ENCODE measurements at places on chromosomes 11 and 22.

DNA sequence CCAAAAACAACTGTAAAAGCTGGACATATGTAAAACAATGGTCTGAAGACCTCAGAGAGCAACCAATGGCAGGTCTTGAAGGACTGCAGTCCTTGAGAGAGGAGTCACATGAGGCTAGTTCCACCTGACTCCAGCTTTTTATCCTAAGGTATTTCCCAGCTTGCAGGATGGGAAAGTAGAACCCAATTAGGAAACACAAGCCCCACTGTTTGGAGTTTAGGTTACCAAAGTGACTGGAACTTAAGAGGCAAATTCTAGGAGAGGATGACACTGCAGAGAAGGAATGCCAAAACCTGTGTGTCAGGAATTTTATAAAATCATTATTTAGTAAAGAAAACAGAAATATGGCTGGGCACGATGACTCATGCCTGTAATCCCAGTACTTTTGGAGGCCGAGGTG, 18.4 kb downstream of the OR2AT4 start:
- DNase-seq = no peak

- no peak for DNase-seq
These were observed 14.2 kb downstream of the TSPAN18 start for GRCh38 chr11:44740967-44741366.

DNA sequence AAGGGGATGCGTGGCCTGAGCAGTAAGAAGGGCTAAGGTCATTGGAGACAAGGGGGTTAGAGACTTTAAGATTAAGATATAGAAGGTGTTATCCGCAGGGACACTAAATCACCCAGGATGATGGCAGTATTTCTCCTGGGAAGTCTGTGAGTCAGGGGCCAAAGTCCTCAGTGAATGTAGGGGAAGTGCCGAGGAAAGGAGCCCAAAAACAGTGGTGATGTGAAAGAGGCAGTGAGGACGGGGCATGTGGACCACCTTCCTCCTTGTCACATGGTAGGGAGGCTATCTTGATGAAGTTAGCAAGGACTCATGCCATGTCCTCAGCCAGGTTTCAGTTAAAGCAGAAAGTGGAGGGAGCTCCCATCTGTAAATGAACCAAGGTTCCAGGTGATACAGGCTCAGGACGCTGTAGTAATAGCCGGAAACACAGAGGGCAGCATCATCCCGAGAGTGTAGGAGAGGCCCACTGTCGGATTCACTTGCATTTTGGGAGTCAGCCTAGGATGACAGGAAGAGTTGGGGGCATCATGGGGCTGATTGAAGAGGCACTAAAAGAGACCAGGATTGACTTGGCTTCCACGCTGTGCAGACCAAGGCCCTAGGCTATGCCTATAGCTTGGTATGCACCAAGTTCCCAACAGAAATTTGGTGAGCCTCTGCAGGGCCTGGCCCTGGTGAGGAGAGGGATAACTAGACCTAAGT, 33.5 kb downstream of the WEE1 start:
- DNase-seq = no peak

DNA sequence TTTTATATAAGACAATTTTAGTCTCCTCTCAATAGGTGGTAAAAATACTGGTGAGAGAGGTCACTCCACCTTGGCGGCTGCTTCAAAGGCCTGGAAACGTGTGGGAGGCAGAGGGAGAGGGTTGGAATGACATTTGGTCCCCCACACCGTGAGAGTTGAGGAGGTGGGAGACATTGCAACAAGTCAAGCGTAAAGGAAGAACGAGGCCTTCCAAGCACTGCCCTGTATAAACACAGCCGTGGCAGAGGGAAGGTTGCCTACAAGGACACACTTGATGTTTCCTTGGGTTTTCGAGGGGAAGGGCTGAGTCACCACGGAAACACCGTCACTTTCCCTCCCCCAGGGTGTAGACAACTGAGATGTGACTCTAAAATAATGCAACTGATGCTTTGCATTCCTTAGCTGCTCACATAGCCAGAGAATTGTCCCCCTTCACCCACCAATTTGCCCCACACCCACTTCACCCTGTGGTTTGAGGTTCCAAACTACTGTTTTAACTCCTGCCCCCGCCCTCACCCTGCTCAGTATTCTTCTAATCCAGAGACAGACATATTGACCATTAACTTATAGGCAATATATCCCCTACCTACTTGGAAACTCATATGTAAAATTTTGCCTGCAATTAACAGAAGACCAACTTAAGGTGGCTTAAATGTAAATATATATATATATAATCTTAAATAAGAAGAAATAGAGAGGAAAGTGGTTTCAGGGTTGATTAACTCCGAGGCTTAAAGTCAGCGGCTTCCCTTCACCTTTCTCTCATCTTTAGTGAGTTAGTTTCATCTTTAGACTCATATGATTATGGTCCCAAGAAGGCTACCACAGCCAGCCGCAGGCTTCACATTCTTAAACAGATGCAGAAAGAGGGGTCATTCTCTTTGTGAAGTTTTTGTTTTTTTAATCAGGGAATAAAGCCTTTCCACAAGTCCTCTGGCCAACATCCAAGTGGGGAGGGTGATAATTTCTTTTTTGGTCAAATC, 54.1 kb upstream of the BDNF start:
- no peak for DNase-seq

DNA sequence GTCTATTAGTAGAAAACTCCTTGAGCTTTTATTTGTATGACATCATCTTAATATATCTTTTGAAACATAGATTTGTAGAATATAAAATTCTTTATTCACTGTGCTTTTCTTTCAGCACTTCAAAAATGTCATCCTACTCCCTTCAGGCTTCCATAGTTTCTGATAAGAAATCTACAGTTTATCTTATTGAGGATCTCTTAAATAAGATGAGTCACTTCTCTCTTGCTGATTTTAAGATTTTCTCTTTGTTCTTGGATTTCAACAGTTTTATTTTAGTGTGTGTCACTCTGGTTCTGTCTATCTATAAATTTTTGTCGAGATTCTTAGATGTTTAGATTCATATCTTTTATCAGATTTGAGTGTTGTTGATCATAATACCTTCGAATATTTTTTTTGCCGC, 566.1 kb upstream of the CHORDC1 start:
- DNase-seq = no peak

DNA sequence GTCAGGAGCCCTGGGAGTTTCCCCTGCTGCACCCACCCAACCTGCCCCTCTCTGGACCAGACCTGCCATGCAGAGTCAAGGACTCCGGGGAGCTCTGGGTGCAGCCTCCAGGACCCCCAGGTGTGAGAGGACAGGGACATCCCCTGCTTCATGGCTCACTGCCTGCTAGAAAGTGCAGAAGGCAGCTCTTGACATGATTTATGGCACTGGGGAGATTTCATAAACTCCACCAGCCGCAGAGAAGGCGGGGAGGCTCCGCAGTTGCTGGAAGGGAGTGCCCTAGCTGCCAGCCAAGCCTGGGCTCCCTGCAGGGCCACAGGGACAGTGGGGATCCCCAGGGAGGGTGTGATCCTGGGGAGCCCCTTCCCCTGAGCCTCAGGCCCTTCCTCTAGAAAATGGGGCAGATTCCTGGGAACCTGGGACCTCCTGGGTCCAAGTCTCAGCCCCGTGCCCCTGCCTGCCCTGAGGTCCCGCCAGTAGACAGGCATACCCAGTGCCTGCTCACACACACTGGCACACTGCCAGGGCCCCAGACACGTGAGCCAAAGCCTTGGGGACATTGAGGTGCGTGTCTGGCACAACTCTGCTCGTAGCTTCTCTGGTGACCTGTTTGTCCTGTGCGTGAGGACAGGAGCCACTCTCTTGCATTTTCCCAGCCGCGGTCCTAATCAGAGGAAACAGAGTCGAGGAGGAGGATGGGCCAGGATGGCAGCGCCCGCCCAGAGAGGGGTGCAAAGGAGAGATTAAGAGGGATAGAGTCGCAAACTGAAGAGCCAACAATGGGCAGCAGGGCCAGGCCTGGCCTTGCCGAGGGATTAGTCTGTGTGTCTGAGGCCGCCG, 13.8 kb downstream of the CABP7 start:
- DNase-seq = no peak

DNA sequence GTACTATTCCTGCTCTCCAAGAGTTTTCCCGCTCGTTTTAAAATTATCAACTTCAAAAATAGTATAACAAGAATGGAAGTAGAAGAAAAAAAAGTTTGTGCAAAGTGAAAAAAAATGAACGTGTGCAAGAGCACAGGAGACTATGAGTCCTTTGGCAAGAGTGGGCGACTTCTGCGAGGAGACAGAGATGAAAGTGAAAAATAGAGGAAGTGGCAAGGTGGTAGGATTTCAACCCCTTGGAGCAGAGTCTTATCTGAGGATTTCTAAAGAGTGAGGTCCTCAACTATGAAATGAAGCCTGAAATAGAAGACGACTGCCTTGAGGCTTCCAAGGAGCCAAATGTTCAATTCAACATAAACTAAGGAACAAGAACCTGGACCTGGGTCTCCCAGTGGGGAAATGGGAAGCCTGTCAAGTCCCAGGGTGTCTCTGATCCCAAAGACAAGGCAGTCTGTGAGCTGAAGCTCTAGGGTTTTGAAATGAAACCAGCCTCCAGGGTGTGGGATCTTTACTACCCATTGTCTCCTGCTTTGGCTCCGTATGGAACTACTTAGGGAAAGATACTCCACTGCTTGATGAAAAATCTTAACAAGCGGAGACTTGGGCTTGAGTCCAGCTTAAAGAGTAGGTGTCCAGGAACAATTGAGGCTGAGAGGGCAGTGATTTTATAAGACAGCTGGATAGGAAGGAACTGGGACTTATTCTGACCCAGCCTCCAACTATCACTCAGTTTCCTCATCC, 4.8 kb downstream of the P4HA3 start:
- DNase-seq = no peak

DNA sequence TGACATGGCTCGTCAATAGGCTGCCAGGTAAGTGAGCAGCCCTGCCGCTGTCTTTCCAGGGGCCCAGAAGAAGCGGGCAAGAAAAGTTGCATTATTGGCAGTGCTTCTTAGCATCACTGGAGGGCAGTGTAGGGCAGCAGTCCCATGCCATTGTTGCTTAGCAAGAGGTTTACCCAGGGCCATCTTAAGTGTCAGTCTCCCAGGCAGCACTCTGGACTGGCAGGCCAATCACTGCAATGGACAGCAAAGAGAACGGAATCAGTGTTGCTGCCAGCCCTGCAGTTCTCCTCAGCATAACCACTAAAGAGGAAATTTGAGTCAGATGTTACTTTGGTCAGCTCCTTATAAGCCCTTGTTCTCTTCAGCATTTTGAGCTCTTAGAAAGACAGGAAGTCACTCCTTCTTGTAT, 13.4 kb upstream of the GRK2 start:
- peak; percentile 55 for DNase-seq

DNA sequence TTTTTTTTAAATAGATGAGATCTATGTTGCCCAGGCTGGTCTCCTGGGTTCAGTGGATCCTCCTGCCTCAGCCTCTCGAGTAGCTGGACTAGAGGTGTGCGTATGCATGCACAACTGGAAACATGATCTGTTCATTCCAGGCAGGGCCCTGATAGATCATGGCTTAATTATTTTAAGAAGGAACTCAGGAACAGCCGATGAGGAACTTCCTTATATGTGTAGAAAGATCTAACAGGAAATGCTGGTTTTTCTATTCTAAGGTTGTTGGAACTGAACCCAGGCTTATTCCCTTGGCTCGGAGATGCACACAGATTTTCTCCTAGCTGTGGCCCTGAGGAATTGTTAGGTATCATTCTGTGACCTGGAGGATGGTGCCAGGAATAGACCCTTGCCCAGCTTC, 32.4 kb downstream of the SPECC1L start:
- DNase-seq = no peak

GRCh38 chr11:72122607-72123006, 10.1 kb upstream of the ANAPC15 start:
- no peak for DNase-seq

GRCh38 chr22:47294222-47294532, 531.7 kb downstream of the TBC1D22A start:
- no peak for DNase-seq

DNA sequence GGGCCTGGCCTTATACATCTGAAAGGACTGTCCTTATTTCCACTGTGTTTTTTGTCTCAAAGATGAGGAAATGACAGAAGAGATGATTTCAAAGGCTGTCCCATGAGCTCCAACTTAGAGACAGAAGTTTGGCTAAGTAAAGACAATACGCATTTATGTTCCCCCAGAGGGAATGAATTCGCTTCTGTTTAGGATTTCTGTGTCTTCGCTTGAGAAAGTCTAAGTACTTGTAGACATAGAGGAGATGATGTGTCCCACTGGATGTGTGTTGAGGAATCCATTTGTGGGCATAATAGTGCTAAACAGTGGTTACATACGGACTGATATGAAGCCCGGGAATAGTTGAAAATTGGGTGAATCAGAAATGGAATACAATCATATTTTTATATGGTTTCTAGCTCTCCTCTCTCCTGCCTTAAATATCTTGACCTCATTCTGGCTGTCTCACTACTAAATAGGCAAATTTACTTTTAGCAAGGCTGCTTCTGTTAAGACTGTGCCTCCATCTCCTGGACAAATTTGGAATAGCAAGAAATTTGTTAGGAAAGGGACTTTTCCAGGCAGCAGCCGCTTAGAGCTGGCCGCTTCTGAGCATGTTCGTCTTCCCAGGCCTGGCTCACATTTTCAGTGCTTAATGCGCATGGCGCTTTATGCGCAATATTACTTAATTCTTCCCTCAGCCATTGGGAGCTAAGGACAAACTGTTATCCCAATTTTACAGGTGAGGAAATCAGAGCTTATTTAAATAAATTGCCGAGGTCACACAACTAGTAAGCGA, 1.9 kb upstream of the PEX26 start:
- DNase-seq = peak; percentile 87

DNA sequence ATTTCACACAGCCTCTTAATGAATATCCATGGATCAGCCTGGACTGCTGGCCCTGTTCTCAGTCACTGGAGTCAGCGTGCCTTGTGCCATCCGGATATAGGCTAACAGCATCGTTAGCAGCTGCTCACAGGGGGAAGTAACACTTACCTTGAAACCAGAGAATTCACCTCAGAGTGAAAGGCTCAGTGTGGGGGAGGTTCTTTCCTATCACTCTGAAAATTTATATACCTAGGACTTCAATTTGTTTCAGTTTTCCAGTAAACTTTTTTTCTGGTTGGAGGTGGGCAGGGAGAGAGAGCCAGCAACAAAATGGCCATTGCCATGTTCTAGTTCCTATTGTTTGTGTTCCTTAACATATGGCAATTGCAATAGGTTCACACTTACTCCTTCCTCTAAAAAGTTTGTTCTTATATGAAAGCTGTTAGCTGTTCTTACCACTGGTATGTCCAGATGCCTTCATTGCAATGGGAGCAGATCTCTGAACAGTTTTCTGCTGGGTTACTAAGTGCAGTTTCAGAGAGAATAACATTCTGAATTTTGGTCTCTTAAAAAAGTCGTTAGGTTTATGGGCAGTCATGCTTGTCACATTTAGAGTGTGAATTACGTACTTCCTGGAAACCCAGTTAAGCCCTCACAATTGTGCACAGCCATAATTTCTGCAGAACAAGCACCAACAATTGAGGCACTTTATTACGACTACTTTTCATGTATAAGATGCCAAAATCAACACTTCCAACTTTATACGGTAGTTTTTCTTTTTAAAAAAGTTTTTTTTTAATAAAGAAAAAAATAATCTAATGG, 247.6 kb downstream of the CADM1 start:
- no peak for DNase-seq

GRCh38 chr22:36419912-36420882, 32.4 kb upstream of the MYH9 start:
- DNase-seq = no peak

GRCh38 chr11:47932544-47932943, 47.8 kb upstream of the PTPRJ start:
- DNase-seq = no peak
